ENCODE measurements at places on chromosomes 7 and 10.

DNA sequence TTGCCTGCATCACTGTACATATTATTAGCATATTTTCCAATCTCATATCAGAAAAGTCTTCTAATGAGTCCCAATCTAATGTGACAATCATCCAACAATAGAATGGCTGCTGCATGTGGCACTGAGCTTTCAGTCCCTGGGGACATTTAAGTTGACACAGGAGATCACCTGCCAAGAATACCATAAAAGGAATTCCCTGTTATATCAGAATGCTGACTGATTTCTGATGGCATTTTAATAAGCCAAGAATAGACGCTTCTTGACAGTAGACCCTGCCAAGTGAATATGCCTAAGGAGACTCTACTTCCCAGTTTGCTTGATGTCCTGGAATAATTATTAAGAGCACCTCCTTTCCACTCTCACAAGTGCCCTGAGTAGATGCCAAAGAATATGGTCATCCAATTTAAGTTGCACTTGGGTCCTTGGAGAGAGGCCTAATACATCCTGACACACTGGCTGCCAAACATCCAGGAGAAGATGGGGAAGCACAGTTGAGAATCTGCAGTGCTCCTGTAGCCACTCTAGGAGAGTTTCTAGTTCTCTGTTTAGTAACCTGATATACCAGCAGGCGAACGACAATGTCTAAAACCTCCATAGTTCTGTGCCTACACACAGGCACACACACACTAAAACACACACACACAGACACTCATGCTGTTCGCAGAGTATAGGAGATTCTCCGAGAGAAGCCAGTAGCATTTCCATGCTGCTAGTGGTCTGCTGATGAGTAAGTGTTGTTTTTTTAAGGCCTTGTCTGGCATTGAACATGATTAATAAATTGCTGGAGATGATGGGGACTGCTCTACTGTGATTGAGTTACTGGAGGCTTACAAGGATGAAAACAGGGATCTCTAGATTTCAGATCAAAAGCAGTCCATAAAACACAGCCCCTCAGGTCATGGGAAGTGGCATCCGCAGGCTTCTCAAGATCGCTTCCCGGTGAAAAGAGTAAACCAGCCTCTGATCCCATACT is 369.6 kb downstream of the KCNMA1 start:
- DNase-seq, result no peak

DNA sequence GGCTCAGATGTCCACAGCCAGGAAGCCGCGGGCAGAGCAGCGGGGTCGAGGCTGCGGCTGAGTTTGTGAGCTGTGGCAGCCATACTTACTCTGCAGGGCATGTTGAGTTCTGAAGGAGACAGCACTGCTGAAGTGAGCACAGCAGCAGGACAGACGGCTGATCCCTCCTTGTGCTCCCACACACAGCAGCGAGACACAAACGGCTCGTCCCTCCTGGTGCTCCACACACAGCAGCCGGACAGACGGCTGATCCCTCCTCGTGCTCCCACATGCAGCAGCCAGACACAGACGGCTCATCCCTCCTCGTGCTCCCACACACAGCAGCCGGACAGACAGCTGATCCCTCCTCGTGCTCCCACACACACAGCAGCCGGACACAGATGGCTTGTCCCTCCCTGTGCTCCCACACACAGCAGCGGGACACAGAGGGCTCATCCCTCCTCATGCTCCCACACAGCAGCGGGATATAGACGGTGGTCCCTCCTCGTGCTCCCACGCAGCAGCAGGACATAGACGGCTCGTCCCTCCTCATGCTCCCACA is 305.1 kb downstream of the PTPRN2 start:
- DNase-seq, result no peak

DNA sequence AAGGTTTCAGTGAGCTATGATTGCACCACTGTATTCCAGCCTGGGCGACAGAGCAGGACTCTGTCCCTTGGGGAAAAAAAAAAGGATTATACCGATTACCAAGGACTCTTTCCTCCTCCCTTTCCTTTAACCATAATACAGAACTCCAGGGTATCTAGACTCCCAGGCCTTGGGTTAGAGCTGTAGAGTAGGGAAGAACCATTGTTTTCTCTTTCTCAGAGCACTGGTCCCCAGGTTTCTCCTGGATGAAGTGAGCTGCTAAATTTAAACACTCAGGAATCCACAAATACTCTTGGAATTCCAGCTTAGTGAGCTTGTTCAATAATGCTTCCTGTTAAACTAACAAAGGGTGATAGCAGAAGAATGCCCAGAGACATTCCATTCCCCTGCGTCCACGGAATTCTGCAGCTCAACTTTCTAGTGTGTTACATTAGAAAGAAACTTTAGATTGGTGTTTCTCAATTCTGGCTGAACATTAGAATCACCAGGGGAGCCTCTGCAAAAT is 14.6 kb upstream of the RPEL1 start:
- no peak for DNase-seq

- no peak for DNase-seq
These were observed 136.6 kb upstream of the ZNF32 start for GRCh38 chr10:43785252-43785651.
